Uterus (tissue), 4 donors: ENCODE measurements at places on chromosomes 3 and 15. TPM values are rescaled to one million over a fixed set of nuclear protein-coding genes. Genes with fewer than 3 reads are reported as not detected.
A peak's percentile ranks its signal among the peaks of the same experiment; 100 is the strongest.

- DNase-seq: no peak
Measured at GRCh38 chr15:55770806-55771205, 27.9 kb upstream of the PRTG start.

- peak; percentile 19 for DNase-seq
Measured at GRCh38 chr3:179037351-179037750, 34.3 kb downstream of the ZMAT3 start.

GRCh38 chr15:82551646-82552247 is 11.5 kb upstream of the RPS17 start:
- DNase-seq: no peak

DNA sequence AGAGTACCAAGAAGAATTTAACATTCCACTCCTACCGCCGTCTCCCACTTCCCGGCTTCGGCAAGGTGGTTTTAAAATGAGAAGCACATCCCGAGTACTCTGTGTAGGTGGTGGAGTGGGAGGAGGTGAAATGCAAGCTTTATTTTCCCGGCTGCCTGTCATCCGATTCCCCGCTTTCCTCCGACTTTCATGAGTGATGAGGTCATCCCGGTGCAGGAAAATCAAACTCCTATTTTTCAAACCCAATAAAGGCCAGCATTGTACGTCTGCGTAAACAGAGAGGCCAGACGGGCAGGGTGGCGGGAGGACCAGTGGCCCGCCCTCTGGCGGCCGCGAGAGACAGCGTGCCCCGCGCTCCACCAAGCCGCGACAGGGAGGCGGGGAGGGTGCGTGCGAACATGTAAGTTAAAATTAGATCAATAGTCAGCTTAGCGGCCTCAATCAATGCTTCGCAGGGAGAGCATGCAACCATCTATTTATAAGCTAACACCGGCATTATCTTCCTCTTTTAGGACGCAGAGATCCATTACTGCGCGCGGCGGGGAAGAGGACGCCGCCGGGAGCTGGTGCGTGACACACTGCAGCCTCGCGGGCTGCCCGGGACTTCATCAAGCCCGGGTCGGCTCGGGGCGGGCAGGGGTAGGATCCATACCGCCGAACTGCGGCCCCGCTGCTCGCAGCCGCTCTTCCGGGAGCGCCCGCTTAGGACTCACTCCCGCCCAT is 163.3 kb downstream of the CD47 start:
- peak; percentile 72 for DNase-seq

- no peak for DNase-seq
Measured at GRCh38 chr3:48436477-48436787, 3.5 kb downstream of the CCDC51 start.

DNA sequence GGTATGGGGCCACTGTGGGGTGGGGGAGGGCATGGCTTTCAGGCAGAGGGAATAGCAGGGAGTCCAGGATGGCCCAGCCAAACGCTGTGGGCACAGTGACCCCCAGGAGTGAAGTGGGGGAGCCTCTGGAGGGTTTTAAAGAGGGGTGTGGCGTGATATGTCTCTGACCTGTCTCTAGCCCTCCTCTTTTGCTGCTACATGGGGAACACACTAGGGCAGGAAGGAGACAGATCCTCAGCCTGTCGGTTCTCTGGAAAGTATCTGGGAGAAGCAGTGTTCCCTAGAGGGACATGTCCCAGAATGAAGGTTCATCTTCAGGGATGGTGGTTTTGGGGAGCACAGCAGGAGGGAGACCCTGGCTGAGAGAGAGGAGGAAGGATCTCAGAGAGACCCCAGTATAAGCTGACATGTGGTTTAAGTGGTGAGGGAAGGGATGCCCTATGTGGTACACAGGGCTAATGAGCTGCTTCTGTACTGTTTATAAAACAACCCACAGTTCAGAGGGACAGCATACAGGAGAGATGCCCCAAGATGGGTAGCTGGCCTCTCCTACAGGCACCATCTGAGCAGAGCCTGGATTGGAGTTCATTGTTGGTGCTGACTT is 37.7 kb downstream of the TRIM71 start:
- no peak for DNase-seq

DNA sequence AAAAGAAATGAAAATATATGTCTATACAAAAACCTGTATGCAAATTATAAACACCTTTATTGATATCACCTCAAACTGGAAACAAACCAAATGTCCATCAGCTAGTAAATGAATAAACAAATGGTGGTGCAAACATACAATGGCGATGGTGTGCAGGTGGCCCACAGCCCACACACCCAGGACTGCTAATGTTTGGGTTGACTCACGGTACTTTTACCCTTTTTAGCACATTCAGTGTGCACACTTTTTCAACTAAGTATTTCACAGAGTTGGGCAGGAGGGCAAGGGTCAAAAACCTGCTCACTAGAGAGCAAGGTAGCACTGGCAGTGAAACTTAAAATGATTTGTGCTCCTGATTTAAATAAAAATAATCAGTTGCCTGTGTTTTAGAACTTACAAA is 123.1 kb upstream of the BHLHE40 start:
- no peak for DNase-seq

The RASSF1 gene
- 47.1 TPM for total RNA-seq

DNA sequence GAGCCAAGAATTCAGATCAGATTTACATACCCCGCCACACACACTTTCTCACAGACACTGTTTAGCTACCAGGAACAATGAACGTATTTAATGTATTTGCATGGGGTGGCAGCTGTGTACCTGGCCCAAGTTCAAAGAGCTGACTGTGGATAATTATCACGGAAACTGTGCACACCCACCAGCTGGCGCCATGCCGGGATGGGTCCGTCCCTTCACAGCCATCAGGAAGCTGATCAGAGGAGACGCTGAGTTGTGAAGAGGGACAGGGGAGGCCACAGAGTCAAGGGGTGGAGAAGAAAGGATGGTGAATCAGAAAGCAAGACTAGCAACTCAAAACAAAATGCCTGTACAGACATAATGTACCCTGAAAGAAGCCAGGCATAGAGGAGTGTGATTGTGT is 13.1 kb upstream of the PLA2G4D start:
- DNase-seq: no peak

The CLRN1 gene
- total RNA-seq: not detected

The C3orf22 gene
- total RNA-seq: not detected

GRCh38 chr3:184696697-184697096 is 15.2 kb downstream of the MAGEF1 start:
- no peak for DNase-seq

DNA sequence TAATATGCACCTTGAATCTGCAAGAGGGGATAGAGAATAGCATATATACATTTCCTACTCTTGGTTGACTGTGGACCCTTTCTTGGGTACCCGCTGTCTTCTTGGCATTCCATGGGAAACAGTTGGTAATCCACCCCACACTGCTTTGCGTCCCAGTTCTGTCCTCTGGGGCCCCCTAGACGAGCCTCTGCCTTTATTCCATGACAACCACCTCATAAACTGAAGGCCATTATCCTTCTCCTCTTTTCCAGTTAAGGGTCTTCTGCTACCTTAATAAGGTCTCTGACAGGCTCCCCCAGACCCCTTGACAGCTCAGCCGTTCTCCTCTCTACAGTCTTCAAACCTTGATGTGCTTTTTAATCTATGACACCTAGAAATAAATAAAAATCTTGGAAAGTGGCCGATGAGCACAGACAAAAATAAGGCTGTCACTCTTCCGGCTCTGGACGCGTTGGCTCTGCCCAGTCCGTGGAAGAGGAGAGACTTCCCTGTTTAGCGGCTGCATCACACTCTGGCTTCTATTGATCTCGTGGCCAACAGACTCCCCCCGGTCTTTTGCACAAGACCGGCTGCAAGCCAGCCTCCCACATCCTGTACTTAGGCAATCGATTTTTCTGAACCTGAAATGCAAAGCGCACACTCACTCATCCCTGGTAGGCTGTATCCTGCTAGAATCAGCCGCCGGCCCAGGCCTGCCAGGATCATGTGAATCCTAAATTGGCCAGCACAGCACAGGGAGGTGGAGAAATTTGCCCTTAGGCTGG is 251.0 kb upstream of the TLE3 start:
- DNase-seq: peak; percentile 41

DNA sequence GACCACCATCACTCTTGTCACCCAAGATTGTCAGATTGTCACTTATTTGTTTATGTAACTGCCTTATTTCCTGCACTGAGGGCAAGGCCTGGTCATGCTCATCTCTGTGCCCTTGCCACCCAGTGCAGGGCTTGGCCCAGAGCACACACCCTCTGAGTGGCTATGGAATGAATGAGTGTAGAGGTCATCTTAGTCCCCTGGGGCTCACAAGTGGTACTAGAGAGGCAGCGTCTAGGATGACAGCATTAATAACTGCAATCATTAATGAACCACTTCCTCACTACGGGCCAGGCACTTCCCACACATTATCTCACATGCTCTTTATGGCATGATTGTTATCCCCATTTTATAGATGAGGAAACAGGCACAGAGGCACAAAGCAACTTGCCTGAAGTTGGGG is 117.0 kb downstream of the SMAD6 start:
- no peak for DNase-seq

GRCh38 chr3:167032267-167032876 is 347.7 kb downstream of the ZBBX start:
- DNase-seq: no peak

GRCh38 chr3:39378088-39378487 is 5.1 kb upstream of the SLC25A38 start:
- no peak for DNase-seq

DNA sequence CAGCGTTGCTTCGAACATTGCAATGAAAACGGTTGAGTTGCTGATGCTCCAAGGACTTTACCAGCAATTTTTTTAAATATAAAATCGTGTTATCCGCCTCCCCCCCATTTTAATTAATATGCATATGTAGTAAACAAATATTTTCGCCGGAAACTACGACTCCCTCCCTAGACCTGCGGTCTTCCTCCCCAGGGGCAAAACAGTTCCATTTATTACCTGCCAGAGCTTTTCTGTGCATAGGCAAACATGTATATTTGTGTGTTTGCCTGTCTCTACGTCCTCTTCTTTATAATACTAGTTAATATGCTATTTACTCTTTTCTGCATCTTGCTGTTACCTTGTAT is 593 bp upstream of the RSL24D1 start:
- no peak for DNase-seq

- no peak for DNase-seq
Measured at GRCh38 chr3:144189044-144189443, 217.4 kb downstream of the DIPK2A start.

- no peak for DNase-seq
Measured at GRCh38 chr3:49673121-49673714, 933 bp upstream of the APEH start.

GRCh38 chr3:86282106-86282787 is 708.7 kb downstream of the VGLL3 start:
- DNase-seq: no peak

GRCh38 chr3:30611613-30612436 is 5.4 kb downstream of the TGFBR2 start:
- no peak for DNase-seq
